Spinal cord (tissue), 10 donors: ENCODE measurements at places on chromosomes 13 and 19.
A peak's percentile ranks its signal among the peaks of the same experiment; 100 is the strongest.

DNA sequence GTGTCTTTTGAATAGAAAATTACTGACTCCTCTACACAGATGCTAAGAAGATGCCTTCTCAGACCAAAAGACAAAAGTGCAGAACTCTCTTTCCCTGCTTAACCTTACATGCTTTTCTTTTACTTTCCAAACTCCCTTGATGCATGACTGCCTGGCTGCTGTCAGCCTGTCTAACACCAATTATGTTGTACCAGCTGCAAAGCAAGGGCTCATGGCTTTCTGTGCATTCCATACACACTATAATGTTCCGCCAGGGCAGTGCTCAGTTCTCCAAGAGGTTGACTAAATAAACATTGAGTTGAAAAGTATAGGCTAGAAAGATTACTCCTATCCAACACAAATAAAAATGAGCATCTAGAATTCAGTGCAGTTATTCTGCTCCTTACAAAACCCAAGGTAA is 330.4 kb upstream of the NBEA start:
- peak; percentile 49 for DNase-seq

GRCh38 chr13:50509771-50510441 is 333.6 kb downstream of the DLEU7 start:
- DNase-seq = no peak

GRCh38 chr13:98449273-98449672 is 127.6 kb downstream of the STK24 start:
- no peak for DNase-seq

DNA sequence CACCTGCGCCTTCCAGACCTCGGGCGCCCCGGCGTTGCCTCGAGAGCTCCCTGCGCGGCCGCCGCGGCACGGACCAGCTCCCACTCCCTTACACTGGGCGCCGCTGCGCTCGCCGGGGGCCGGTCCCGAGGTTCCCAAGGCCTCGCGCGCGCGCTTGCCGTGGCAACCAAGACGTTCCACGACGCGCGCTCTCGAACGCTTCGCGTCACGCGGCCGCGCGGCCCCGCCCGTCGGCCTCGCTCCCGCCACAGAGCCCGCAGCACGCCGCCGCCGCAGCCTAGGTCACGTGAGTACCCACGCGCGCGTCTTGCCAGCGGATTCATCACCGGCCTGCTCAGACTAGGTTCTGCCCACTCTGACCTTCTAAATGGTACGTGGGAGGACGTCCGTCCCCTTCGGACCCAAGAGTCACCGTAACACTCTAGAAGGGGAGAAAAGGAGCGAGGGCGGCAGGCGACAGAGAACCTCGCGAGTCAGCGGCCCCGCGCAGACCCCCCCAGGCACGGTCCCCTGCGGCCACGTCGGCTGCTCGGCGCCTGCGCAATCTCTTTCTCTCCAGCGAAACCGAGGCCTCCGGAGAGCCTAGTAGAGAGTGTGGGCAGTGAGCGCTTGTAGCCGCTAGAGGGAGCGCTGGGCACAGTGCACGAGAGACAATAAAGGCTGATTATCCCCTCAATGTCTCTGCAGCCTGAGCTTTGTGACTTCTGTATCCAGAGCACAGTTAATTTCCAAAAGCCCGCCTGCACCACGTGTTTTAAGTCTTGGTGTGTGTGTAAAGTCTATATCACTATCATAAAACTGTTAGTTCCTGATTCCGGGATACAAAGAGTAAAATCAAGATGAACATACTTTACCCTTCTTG is at the start of gene SPART:
Gene SPART (minus strand): TSS at position 173 of the 862 bp plus-strand sequence. CDS start 10,564 bp downstream, outside the sequence.
- peak; percentile 98 for DNase-seq

GRCh38 chr19:43470288-43470687 is 4.9 kb upstream of the LYPD3 start:
- no peak for DNase-seq

DNA sequence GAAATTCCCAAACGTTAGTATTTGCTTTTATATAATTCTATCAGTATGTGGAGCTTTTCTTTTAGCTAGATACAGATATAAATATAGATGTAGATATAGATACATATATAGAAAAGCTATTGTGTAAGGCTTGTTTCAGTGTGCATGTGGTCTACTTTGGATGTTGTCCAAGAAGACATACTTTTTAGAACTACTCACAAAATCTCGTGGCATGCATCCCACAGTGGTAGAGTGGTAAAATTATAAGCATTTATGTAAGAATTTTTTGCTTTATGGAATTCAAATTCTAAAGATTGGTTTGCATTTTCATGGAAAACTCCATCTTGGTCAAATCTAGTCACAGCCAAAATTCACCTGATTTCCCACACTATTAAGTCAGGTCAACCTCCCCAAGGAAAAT is 880.4 kb downstream of the EFNB2 start:
- DNase-seq = no peak

GRCh38 chr19:16585808-16586476 is 13.7 kb upstream of the SLC35E1 start:
- no peak for DNase-seq

- DNase-seq = no peak
These were observed 188.2 kb upstream of the ZNF536 start for GRCh38 chr19:30183807-30184490.

DNA sequence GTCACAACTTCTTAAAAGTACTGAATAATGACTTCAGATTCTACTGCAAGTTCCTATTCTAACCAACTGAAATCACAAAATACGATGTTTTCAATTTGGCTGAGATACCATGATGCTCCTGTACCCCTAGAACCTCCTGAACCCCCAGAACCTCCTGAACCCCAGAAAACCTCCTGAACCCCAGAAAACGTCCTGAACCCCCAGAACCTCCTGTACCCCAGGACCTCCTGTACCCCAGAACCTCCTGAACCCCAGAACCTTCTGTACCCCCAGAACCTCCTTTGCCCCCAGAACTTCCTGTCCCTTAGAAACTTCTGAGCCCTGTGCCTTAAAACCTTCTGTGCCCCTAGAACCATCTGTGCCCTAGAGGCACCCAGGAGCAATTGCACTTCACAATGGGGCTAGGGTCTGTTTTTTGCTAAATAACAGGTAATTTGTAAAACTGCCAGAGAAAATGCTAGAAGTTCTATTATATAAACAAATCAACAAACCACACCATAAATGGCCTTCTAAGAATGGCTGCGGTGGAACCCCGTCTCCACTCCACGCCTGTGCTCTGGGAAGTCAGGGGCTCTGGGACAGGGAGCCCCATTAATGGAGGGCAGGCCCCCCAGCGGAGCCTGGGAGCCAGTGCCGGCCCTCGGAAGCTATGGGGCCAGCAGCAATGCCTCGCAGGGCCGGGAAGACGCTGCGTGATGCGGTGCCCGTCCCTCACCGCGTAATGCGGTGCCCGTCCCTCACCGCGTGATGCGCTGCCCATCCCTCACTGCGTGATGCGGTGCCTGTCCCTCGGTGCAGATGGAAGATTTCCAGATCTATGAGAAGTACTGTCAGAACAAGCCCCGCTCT is 21.3 kb upstream of the F7 start:
- no peak for DNase-seq

- no peak for DNase-seq
These were observed 21.1 kb upstream of the PLEKHF1 start for GRCh38 chr19:29644210-29644609.

GRCh38 chr19:49972841-49973240 is 11.9 kb upstream of the SIGLEC11 start:
- no peak for DNase-seq

DNA sequence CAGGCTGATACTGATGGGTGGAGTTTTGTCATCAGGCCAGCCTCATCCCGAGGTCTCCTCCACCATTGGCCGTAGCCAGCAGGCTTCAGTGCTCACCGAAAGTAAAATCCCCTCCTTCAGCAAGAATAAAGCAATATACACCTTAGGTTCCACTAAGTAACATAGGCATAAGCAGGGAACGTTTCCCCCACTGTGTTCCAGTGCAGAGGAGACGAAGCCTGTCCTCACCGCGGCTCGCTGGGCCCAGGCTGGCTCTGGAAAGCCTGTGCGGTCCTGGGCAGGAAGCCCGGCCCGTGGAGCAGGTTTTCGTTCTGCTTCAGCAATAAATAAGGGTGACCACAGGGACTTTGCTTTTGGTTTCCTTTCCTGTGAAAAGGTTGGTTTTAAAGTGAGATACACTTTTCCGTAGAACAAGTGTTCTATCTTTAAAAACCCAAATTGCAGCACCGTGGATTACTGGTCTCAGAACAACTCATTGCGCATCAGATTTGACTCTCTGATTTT is 16.3 kb upstream of the TEX29 start:
- no peak for DNase-seq

DNA sequence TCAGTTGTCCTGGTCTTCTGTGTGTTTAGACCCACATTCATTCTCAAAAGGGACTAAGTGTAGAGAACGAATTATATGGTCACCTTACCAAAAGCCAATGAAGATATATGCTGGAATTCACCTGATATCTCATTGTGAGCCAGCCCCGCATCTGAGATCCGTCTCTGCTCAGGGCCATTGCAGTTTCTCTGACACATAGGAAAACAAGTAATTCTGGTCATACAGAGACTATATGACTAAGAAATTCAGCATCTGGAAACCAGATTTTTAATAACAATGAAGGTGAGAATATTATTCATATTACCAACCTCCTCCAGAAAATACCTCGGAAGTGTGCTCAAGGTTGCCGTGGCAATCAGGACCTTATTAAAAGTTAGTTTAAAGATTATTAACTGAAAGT is 278.6 kb upstream of the EDNRB start:
- DNase-seq = no peak

DNA sequence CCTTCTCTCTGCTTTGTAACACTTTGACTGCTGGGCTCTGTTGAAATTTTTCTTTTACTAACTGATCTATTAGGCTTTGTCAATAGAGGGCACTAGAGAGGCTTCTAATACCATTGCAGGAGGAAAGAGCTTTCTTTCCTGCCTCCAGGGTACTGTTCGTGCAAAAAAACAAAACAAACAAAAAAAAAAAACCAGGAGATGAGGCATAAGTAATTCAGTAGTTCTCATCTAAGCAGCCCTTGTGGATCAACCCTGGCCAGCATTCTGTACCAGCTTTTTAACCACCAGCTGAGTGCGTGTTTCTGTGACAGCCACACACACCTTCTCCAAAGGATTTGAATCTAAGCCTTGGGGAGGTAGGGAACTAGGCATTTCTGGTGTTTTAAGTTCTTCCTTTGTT is 1707.6 kb upstream of the SLC10A2 start:
- no peak for DNase-seq

GRCh38 chr13:39550931-39551330 is 52.1 kb downstream of the LHFPL6 start:
- DNase-seq = no peak

DNA sequence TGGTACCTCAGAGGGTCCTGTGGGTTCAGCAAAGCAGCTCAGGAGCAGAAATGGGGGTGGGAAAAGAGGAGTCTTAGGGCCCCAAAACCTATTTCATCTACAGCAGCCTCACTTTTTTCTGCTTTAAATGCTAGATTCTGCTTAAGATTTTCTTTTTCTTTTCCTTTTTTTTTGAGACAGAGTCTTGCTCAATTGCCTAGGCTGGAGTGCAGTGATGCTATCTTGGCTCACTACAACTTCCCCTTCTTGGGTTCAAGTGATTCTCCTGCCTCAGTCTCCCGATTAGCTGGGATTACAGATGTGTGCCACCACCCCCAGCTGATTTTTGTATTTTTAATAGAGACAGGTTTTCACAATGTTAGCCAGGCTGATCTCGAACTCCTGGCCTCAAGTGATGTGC is 30.7 kb upstream of the WDFY2 start:
- DNase-seq = no peak

DNA sequence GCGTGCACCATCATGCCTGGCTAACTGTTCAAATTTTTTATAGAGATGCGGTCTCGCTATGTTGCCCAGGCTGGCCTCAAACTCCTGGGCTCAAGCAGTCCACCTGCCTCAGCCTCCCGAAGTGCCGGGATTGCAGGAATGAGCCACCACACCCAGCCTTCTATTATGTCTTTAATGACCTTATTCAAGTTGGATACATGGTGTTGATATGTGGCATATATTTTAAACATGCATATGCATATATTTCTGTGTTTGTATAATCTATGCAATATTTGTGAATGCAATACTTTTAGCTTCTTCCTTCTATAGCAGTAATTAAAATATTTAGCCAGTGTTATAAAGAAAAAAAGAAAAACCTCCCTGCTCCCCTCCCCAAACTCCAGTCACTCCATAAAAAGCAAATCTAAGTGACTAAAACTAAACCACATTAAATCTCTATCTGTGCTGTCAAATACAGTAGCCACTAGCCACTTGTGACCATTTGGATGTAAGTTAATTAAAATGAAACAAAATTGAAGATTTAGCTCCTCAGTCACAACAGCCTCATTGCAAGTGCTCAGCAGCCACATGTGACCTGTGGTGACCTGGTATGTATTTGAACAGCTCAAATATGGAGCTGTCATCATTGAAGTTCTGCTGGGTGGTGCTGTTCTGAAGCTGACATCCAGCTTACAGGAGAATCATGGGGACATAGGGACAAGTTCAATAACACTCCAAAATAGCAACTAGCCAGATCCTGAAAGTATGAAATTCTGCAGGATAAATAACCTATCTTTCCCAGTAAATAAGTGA is 27.4 kb downstream of the FCGBP start:
- no peak for DNase-seq

- no peak for DNase-seq
These were observed 95.5 kb upstream of the KLHL1 start for GRCh38 chr13:70203661-70204229.

DNA sequence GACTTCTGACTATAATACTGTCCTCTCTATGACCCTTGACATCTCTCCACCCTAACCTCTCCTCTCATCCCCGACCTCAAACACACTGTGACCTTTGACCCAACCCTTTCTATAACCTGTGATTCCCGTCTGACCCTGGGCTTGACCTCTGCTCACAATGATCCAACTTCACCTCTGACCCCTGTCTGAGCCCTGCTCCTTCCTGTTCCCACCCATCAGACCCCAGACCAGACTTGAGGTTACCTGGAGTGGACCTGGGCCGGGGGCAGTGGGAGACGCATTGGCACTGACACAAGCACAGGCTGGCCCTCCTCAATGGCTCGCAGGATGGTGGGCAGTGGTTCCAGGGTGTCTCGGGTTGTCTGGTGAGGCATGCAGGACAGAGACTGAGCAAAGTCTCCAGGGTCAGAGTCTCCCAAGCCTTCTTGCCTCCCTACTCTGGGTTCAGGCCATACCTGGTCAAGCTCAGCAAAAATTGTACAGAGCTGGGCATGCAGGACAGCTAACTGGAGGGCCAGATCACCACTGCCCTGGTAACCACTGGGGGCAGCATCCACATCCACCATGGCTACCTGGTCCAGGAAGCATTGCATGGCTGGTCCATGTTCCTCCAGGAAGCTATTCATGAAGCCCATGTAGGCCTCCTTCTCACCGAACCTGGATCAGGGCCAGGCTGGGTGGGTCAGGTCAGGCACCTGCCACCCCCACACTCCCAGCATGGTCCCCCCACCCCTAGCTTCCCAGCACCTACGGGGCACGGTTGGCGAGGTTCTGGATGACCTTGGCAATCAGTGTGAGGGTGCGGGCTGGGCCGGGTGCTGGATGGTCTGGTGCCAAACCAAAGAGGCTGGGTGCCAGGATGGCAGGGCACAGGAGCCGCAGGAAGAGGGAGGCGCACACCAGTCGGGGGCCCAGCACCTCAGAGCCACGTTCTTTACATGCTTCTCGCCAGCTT is 4.4 kb upstream of the WIZ start:
- DNase-seq = no peak

- DNase-seq = no peak
These were observed 27.3 kb upstream of the MUC16 start for GRCh38 chr19:9037400-9038062.

GRCh38 chr13:19860884-19861655 is 2.4 kb downstream of the ZMYM5 start:
- no peak for DNase-seq
